ENCODE measurements at places on chromosomes 16 and 17.

DNA sequence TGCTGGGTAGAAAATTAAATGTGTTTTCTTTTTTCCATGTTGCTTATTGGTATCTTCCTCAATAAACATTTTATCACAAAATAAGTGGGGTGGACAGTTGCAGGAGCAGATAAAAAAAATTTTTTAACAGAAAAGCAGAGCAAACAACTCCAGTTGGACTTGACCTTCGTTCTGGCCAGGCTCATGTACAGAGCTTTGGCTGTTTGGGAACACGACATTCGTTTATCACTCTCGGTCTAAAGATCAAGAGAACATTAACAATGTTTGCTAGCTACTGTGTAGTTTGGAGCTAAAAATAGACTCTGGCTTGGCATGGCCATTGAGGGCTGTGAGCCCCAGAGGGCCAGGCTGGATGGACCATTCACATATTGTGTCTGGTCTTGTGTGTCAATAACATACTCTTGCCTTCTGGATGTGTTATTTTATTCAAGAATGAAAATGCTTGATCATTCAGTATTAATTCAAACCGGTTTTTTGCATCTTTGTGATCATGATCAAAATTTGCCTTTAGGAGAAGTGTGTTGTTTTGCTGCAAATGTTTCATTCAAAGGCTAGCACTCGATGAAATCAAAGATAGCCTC is 56.6 kb downstream of the TMEM186 start:
- no peak for DNase-seq

DNA sequence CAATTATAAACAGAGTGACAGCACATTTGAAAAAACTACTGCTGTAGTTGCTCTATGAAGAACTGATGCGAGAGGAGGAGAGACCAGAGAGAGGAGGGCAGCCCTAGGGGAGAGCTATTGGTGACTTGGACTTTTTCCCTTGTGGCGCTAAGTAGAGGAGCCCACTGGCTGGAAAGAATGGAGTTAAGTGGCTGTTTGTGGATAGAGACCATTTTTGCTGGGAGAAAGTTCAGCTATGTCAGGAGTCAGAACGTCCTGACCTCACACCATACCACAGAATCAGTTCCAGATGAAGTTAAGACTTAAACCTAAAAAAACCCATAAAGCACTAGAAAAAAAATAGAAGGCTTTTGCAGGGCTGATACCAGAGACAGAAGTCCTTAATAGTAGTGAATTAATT is 2.0 kb downstream of the POLR2A start:
- no peak for DNase-seq

DNA sequence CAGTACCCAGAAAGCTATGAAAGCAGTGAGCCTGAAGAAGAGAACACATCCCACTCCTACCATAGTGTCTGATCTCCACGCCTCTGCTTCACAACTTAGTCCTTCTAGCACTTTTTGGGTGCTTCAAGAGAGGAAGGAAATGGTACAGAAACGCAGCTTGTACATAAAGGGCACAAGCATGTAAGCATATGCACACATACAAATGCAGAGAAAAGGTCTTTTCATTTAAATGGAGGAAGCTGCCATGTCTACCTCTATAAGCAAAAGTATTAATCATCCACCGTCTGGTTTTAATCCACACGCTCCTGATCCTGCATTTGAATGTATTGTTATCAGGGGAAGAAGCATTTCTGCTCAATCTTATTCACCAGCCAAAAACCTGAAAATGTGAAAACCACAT is 100.7 kb downstream of the HIC1 start:
- no peak for DNase-seq

DNA sequence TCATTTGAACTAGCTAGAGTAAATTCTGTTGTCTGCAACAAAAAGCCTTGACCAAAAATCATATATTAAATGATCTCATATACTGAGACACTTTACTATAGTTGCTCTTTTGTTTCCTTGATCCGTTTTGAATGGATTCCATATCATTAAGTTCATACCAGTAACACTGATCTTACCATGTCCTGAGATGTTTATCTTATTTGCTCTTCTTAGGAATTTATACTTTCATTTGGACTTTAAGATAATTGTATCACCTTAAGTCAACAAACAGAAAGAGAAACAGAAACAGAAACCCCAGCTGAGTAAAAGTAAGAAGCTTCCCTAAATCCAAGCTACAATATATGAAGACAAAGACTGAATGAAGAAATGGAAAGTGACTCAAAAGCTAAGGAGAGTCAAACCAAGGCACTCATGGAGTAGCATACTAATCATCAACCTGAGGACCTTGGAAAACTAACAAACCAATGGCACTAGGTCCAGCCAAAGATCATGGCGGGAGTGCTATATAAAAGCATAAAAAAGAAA is 106.5 kb upstream of the COX10 start:
- DNase-seq = no peak

GRCh38 chr17:49901460-49902331 is 53.8 kb upstream of the TAC4 start:
- DNase-seq = no peak

- no peak for DNase-seq
These were observed 2.3 kb downstream of the ANKFY1 start for GRCh38 chr17:4261452-4261851.

DNA sequence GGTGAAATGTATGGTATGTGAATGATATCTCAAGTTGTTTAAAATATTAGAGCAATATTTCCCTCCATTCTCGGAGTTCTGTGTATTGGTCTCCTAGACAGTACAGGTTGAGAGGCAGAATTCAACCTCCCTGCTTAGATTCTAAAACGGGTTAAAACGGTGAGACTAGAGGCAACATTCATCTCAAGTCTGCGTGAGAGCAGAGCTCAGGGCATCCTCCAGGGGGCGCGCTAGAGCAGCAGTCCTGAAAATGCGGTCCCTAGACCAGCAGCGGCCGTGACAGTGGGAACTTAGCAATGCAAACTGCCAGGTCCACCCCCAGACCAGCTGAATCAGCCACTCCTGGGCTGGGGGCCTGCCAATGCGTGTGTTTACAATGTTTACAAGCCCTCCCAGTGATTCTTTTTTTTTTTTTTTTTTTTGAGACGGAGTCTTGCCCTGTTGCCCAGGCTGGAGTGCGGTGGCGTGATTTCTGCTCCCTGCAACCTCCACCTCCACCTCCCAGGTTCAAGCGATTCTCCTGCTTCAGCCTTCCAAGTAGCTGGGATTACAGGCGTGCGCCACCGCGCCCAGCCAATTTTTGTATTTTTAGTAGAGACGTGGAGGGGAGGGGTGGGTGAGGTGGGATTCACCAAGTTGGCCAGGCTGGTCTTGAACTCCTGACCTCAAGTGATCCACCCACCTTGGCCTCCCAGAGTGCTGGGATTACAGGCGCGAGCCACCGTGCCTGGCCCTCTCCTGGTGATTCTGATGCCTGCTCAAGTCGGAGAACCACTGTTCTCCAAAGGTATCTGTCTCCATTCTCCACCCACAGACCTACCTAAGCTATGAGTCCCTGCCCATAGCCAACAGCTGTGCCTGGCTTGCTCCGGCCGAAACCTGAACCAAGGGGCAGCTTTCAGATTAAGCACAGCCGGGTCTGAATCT is 24.2 kb downstream of the KLHL36 start:
- DNase-seq = peak; percentile 81

DNA sequence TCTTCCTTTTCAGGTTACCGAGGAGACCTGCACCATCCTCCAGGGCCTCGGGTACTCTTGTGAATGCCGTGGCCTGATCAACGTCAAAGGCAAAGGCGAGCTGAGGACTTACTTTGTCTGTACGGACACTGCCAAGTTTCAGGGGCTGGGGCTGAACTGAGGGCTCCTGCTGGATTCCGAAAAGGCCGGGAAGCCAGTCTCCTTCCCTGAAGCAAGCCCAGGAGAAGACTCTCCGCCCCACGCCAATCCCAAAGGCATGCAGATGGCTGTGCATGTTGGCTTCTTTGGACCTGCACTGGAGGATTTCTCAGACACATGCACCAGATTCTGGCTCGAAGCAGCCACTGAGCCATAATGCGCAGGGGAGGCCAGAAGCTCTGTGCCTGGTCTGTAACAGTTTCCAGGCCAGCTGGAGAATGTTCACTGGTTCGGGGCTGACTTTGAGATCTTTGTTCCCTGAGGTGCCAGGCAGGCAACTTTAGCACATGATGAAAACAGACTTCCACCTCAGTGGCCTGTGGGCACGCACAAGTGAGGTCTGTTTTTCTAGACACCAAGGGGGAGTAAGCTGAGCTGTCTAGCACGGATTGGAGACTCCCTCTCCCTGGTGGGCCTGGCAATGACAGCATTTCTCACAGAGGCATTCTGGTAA is 49.1 kb downstream of the ADCY7 start:
- DNase-seq = no peak

DNA sequence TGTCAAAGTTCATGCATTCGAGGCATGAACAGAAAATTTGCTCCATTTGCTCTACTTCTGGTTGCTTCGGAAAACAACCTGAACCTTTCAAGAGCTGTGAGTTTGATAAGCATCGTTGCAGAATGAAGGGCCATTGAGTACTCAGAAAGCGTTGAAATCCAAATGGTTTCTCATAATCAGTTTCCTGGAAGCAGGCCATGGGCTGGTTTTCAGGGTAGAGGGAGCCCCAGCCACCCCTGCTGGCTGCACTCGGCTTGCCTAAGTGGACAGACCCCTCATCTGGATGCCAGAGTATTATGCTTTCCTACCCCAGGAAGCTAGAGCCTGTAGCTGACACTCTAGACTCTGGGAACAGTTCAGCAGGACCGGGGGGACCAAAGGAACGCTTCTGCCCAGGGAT is 24.4 kb downstream of the SCNN1G start:
- no peak for DNase-seq

GRCh38 chr16:85173146-85173980 is 61.1 kb upstream of the CIBAR2 start:
- no peak for DNase-seq

GRCh38 chr17:28740406-28741357 is 3.1 kb upstream of the TRAF4 start:
- DNase-seq = no peak

DNA sequence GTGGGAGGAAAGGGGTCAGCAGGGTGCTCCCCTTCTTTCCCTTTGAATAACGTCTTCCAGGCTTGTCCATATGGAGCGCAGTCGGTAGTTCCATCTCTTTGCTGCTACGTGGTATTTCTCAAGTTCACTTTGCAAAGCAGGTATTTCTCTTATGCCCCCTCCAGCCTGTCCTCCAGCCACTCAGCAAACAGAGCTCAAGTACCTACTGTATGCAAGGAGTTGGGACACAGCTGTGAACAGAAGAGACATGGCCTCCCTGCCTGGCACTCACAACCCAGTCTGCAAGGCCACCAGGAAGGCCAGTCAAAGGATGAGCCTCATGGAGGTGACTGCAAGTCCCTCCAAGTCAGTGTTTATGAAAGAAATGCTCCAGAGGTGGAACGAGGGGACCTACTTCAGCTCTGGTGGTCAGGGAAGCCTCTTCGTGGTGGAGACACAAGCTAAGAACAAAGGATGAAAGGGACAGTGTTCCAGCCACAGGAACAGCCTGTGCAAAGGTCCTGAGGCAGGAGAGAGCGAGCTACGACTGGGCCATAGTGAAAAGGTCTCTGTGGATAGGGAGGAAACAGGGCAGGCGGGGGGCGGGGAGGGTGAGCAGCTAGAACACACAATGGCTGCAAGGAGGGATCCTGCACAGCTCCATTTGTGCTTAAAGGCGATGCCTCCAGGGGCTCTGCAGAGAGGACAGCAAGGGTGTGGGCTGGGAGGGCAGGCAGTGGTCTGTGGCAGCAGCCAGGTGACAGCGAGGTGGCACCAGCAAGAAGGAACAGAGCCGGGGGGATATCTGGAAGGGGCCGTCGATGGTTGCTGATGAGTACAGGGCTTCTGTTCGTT is 32.6 kb downstream of the PPL start:
- no peak for DNase-seq

DNA sequence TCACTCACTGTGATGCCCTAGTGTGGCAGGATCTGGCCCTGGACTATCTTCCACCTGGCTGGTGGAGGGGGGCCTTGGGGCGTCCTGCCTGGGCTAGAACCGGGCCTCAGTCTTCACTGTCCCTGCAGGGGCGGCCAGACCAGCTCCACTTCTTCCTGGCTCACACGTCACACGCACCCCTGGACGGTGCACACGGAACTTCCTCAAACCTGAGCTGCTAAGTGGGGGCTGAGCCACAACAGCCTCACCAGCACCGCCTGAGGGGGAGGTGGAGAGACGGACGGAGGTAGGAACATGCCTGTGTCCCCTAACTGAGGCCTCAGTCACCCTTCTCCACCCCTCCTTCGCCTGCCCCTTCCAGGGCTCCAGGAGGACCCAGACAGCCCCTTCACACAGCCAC is 36.6 kb downstream of the TIMM22 start:
- no peak for DNase-seq

DNA sequence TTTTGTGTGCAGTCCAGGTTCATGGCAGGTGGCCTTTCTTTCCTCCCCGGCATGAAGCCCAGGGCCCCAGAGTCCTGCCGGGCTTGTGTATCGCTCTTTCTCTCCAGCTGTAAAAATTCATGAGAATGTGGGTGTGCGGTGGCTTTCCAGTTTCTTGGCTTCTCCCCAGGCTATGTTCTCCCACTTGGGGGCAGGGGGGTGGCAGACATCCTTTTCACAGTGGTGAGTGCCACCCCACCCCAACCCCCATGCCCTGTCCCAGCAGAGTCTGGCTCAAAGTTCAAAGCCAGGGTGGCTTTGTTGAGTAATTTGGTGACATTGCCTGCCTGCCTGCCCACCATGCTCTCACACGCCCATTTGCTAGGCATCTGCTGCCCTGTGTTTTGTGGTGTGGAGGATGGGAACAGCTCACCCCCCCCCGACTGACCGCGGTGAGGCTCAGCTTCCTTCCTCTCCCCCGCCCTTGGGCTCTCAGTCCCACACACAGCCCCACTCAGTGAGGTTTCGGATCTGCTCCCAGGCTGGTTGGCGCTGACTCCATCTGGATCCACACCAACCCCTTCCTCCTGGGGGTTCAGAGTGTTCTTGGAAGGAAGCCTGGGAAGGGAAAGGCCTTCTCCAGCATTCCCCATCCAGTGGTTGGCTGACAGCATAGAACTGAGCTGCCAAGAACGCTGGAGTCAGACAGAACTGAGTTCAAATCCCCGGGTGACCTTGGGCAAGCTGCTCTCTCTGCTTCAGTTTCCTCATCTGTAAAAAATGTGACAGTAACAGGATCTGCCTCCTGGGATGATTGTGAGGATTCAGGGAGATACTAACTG is 36.0 kb downstream of the CHD9 start:
- DNase-seq = no peak
